ENCODE measurements at places on chromosomes 2 and 18.

- no peak for DNase-seq
Observed at GRCh38 chr2:226971084-226971483, 135.2 kb downstream of the RHBDD1 start.

- no peak for DNase-seq
Observed at GRCh38 chr2:154437104-154437503, 261.4 kb upstream of the KCNJ3 start.

GRCh38 chr2:72926368-72926767, 9.0 kb downstream of the EMX1 start:
- no peak for DNase-seq

DNA sequence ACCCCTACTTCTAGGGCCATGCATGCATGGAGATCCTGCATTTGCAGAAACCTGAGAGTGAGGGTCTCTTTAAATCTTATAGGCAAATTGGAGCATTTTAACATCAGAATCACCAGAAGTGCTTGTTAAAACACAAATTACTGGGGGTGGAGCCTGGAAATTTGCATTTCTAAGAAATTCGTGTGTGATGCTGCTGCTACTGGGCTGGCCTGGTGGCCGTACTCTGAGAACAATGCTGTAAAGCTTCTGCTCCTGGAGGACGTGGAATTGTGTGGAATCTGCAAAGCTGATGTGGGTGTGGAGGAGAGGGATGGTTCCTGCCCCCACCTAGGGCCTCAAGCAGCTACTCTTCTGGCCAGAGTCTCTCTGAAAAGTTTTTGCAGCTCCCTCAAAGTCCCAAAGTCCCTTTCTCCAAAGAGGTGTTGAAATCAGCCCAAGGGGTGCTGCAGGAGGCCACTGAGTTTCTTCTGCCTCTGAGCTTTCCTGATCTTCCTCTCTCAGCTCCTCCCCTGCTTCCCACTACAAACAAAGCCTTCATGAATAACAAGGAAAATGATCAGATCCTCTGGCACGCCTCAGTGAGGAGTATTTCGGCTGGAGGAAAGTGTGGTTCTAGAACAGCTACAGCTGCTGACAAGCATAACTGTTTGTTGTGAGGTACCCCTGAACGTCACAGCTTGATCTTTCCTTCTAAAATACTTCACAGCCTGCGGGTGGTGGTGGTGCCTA, 508.3 kb downstream of the CNTNAP5 start:
- DNase-seq, result no peak

GRCh38 chr2:153940511-153940910, 68.8 kb downstream of the GALNT13 start:
- no peak for DNase-seq

- no peak for DNase-seq
Observed at GRCh38 chr2:149040451-149040850, 2.0 kb downstream of the LYPD6B start.

GRCh38 chr2:206389164-206389563, 54.2 kb upstream of the ADAM23 start:
- DNase-seq, result no peak

DNA sequence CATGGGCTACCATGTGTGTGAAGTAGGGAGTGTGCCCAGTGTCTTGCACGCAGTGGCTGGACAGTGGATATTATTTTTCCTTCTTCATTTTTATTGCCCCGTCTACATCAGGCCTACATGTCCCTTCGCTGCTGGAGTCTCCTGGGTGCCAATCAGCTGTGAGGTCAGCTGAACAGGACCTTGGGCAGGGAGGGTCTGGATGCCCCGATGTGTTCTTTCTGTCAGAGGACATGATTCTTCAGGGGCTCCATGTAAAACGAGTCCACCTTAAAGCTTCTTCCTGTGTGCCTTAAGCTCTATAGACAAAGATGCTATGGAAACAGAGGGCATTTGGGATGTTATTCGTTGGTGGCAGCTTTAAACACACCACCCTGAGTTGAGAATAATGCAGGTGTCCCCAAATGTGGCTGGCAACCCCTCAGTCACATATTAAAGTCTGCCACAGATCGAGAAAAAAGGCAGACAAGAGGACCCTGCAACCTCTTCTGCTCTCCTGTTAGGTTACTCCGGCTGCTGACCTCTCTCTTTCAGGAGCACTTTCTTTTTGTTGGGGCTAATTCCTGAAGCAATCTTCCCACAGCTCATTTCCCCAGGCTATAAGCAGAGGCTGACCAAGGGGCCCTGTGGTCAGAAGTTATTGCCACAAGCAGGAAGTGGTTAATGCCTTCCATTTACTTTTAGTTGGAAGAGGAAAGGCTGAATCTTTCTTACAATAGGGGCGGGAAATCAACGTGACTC, 20.0 kb downstream of the GREB1 start:
- no peak for DNase-seq

- DNase-seq, result no peak
Observed at GRCh38 chr2:145919477-145919876, 1399.6 kb upstream of the ZEB2 start.

DNA sequence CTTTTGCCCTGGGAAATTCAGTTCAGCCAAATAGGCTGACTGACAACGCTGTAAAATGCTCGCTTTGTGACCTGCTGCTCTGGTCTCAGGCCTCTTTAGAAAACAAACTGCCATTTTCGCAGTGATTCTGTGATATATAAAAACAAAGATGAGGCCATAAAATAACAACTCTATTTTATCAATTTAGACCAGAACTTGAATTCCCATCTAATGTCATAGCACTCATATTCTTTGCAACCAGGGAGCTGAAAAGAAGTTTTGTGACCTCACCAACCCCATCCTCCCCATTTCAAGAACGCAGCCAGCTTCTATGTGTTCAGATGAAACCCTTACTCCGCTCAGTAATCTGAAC, 40.3 kb downstream of the TCF4 start:
- no peak for DNase-seq

DNA sequence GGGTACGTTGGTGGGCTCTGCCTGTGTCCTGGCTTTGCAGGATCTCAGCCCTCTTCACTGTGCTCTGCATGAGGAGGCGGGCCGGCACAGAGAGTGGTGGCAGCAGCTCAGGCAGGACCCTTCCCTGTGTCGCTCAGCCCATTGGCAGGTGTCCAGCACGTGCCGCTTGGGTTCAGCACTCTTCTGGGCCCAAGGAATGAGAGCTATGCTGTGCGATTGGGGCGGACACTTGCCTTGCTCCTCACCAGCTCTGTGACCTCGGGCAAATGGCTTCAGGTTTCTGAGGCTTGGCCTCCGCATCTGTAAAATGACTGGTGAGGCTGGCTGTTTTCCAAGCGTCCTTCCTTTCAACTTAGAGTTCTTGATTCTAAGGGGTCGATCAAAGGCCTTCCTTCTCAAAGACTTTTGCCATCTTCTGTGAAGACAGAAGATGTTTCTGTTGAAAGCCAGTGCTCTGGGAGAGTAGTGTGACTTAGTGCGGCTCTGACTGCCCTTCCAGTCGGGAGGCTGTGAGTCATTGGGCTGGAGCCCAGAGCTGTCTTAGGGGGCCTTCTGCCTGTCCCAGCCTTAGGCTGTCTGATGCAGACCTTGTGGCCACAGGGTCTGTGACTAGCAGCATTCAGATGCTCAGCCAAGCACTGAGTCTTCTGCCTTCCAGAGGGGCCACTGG, 35.6 kb downstream of the GLI2 start:
- no peak for DNase-seq

GRCh38 chr2:182372661-182373060, 54.2 kb downstream of the PDE1A start:
- no peak for DNase-seq

GRCh38 chr2:150168595-150169236, 318.8 kb downstream of the RND3 start:
- DNase-seq, result no peak

DNA sequence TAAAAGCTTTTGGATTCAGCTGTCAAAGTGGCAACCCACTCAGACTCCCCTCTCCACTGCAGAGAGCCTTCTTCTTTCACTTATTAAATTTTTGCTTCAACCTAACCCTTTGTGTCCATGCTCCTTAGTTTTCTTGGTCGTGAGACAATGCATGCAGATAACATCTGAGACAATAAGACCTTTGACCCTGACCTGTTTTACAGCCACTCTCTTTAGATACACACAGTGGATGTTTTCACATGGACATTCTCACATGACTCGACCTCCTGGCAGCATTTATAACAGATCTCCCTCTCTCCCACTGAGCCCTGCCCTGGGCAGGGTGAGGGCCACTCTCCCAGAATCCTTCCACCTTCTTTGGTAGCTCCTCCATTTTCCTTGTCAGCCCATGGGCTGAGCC, 30.4 kb upstream of the IL36G start:
- no peak for DNase-seq

DNA sequence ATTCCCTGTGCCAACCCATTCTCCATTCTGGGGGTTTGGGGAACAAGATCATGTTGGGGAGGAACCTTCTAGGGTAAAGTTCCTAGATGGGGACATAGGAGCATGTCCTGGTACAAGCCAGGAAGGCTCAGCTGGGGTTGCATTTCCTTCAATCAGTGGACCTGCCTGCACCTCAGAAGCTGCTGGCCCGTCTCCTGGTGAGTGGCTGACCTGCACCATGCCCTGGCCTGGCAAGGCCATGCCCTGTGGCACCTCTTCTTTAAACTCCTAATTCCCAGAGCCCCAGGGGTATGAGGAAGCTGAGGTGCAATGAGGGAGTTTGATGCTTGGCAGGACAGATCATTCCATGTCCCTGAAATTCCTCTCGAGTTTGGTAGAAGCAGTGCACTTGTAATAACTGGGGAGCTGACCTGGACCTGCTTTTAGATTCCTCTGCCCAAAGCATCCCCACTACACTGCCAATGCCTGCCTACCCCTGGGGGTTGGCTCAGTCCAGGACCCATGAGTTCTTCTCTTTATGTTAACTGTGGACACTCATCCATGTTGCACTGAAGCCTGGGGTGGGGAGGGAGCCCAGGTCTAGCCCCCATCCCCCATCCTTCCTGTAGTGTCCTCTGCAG, 25.3 kb downstream of the MROH2A start:
- no peak for DNase-seq

GRCh38 chr2:168466190-168466737, 10.2 kb downstream of the CERS6 start:
- no peak for DNase-seq
